ENCODE measurements at places on chromosomes 1 and 21.

GRCh38 chr1:163366555-163366954 is 44.8 kb downstream of the NUF2 start:
- no peak overlapping the region for H3K4me3 ChIP-seq
- H3K4me1 ChIP-seq, result no peaks in the 10 kb centered on the region
- H3K36me3 ChIP-seq, result no peaks in the 10 kb centered on the region
- H3K27ac ChIP-seq, result no peak overlapping the region
- no peak for DNase-seq

- no peaks in the 10 kb centered on the region for H3K4me1 ChIP-seq
- H3K27ac ChIP-seq, result no peak overlapping the region
- no peak for DNase-seq
- peaks cover 49% of the 10 kb centered on the region for H3K36me3 ChIP-seq
These were observed 13.8 kb upstream of the ZNF124 start for GRCh38 chr1:247185667-247186066.

DNA sequence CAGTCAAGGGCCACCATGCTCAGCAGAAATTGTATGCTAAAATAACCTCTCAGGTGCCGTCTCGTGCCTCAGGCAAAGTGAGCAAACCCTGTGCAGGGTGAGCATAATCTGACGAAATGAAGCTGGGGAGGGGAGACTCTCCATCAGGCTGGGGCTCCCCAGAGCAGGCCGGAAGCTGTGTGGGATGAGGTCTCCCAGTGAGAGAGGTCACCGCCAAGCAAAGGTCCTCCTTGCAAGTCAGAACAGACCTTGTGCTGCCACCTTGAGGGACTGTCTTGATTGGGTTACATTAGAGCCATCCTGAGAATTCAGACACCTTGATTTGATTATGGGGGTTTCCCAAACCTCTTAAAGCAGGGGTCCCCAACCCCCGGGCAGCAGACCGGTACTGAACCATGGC is 64.2 kb downstream of the ZNF684 start:
- no peaks in the 10 kb centered on the region for H3K36me3 ChIP-seq
- no peak overlapping the region for H3K4me3 ChIP-seq
- H3K27ac ChIP-seq, result no peak overlapping the region
- H3K27me3 ChIP-seq, result no peaks in the 10 kb centered on the region

- H3K4me3 ChIP-seq, result no peak overlapping the region
- DNase-seq, result no peak
- H3K27ac ChIP-seq, result no peak overlapping the region
- H3K27me3 ChIP-seq, result no peaks in the 10 kb centered on the region
These were observed 293.9 kb downstream of the GRIK1 start for GRCh38 chr21:29645666-29646553.

DNA sequence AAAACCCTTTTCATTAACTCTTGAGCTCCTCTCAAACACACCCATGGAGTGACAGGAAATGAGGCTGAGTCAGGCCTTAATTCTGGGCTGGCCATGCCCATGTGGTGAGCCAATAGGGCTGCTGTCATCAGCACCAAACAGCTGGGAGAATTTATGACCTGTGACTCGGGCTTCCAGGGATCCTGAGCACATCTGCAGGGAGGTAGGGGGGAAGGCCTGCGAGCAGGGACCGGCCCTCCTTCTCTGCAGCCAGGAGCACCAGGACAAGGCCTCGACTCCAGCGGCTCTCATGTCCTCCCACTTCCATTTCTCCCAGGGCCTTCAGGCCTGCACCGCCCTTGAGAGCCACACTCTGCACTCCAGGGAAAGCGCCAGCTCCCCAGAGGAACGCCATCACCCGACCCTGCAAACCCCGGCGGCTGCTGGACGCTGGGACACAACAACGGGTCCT is 14.6 kb downstream of the RIPK4 start:
- H3K27me3 ChIP-seq, result peaks cover 5% of the 10 kb centered on the region
- peaks cover 14% of the 10 kb centered on the region for H3K4me1 ChIP-seq
- H3K4me3 ChIP-seq, result no peak overlapping the region
- no peak for DNase-seq
- H3K36me3 ChIP-seq, result peaks cover 13% of the 10 kb centered on the region

GRCh38 chr1:19367584-19368041 is 55.5 kb downstream of the SLC66A1 start:
- peaks cover 11% of the 10 kb centered on the region for H3K36me3 ChIP-seq
- no peak for DNase-seq
- H3K4me3 ChIP-seq, result no peak overlapping the region
- peaks cover 6% of the 10 kb centered on the region for H3K27me3 ChIP-seq
- no peaks in the 10 kb centered on the region for H3K4me1 ChIP-seq

- peak overlapping the region; percentile 92 for H3K4me3 ChIP-seq
- H3K4me1 ChIP-seq, result peaks cover 26% of the 10 kb centered on the region
These were observed 34.1 kb downstream of the CLCA1 start for GRCh38 chr1:86502721-86503405.
